NCI-H2171 (cell line): ENCODE measurements at places on chromosomes 13 and 19.

GRCh38 chr13:94080527-94080926 lies 399.0 kb downstream of the DCT start:
- DNase-seq: no peak

DNA sequence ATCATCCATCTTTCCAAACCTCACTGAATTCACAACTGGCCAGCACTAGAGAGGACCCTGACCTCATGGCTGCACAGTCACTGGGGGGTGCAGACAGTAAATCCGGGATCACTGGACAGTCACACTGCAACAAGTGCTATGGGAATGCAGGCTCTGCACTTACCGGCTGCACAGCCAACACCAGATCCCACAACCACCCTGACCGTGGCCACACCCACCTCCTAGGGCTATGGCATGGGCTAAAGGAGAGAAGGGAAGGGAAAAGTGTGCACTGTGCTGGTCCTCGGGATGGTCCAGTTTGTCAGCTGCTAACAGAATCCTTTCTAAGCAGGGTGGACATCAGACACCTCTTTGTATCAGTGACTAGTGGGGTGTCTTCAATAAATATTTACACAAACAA lies 118.2 kb downstream of the MIPEP start:
- DNase-seq: no peak

GRCh38 chr13:106372199-106373155 lies 163.0 kb downstream of the EFNB2 start:
- no peak for DNase-seq

GRCh38 chr13:40420160-40420740 lies 246.2 kb downstream of the FOXO1 start:
- no peak for DNase-seq

DNA sequence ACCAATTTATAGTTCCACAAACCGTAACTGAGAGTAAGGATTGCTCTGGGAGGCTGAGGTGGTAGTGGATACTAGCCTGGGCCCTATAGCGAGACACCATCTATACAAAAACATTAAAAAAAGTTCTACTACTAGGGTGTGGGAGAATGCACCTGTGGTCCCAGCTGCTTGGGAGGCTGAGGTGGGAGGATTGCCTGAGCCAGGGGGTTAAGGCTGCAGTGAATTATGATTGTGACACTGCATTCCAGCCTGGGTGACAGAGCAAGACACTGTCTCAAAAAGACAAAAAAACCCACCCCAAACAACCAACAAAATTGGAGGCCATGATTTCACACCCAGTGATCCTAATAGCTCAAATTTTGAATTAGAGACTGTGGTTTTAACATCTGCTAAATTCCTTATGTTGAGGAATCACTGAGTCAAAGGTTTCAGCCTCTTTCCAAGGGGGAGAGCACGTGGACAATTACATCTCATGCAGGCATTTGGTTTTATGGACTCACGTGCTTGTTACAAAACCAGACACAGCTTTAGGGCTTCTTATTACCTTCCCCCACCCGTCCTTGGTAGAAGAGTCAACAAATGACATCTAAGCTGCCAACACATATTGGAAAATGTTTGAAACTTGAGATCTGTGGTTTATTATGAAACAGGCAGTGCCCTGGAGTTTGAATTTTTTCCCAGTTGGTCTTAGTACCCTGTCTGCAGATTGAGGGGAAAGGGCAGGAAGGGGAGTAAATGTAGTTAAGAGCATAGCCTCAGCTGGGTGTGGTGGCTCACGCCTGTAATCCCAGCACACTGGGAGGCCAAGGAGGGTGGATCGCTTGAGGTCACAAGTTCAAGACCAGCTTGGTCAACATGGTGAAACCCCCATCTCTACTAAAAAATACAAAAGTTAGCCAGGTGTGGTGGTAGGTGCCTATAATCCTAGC lies 18.5 kb downstream of the CYP2A6 start:
- peak; percentile 38 for DNase-seq

GRCh38 chr19:46967578-46968032 lies 52.0 kb upstream of the NPAS1 start:
- no peak for DNase-seq

DNA sequence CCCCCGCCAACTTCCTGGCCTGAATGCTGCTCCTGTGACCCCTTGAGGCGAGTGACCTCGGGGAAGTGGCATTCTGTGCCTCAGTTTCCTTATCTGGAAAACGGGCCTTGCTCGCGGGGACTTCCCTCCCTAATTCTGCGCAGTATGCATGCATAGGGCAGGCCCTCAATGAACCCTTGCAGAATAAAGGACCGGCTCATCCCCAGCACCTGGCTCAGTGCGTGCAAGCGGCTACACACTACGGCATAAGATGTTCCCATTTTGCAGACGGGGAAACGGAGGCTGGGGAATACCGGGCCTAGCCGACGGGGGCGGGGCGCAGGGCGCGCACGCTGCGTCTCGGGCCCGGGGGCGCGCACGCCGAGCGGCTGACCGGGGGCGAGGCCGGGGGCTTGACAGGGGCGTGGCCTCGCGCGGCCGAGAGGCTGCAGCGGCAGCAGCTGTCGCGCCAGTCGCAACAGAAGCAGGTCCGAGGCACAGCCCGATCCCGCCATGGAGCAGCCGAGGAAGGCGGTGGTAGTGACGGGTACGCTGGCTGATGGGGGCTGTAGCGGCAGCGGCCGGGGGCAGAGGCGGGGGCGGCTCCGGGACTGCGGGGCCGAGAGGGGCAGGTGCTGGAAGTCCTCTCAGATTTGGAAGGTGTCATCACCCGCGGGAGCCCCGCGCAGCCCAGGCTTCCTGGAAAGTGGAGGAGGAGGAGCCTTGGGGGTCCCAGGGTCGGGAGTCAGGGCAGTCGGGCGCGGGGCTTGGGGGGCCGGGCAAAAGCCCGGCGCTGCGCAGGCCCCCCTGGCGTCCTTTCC lies at the start of gene PGPEP1:
PGPEP1 (plus strand) TSS at position 409 of the 800 bp plus-strand sequence; CDS start at position 493, 84 bp downstream.
- peak; percentile 36 for DNase-seq

DNA sequence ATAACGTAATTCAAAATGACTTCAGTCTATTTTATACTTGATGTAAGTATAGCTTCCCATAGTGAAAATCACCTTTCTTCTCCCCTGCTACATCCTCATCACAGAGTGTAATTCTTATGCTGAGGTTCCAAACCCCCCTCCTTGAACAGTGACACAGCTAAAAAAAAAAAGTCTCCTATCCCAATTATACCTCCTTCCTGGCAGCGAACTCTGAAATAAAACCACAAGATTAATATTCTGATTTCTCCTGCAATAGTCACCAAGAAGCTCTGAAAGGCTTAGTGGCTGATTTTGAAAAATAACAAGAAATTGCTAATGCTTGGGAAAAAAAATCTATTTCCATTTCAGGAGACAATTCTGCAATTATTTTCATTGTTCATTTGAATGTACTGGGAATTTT lies 36.3 kb downstream of the EFNB2 start:
- no peak for DNase-seq

- no peak for DNase-seq
Observed at GRCh38 chr13:66491251-66491650, 738.9 kb downstream of the PCDH9 start.

DNA sequence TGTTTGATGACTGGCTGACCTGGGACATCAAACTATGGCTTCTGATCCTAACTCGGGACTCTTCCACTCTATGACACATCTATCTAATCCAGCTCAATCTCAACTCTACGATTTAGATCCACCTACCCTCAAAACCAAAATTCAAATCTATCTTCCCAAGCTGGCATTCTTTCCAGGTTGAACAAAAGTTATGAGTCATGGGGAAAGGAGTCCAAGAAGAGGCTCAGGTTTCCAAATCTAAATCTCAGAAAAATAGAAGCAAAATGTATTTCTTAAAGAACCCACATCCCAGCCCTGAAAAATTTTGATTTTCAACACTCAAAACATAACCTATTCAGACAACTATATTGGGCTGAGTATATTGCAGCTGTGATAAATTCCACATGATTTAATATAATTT lies 143.9 kb upstream of the IPO5 start:
- no peak for DNase-seq

- no peak for DNase-seq
Observed at GRCh38 chr19:18176367-18177310, 3.0 kb downstream of the IFI30 start.

DNA sequence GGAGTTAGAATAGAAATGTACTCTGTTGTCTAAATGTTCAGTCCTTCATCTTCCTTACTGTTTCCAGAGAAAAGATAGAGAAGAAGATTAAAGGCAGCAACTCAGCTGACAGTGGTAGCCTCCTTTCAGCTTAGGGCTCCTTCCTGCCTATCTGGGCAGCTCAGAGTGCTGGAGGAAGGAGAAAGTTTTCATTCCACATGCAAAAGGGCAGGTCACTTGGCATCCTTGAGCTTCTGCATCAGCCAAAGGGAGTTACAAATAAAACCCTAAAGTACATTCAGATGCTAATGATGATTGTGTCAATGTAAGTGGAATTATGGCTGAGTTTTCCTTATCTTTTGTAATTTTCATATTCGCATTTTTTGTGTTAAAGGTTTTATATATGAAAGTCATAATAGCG lies 58.9 kb downstream of the ESD start:
- no peak for DNase-seq

DNA sequence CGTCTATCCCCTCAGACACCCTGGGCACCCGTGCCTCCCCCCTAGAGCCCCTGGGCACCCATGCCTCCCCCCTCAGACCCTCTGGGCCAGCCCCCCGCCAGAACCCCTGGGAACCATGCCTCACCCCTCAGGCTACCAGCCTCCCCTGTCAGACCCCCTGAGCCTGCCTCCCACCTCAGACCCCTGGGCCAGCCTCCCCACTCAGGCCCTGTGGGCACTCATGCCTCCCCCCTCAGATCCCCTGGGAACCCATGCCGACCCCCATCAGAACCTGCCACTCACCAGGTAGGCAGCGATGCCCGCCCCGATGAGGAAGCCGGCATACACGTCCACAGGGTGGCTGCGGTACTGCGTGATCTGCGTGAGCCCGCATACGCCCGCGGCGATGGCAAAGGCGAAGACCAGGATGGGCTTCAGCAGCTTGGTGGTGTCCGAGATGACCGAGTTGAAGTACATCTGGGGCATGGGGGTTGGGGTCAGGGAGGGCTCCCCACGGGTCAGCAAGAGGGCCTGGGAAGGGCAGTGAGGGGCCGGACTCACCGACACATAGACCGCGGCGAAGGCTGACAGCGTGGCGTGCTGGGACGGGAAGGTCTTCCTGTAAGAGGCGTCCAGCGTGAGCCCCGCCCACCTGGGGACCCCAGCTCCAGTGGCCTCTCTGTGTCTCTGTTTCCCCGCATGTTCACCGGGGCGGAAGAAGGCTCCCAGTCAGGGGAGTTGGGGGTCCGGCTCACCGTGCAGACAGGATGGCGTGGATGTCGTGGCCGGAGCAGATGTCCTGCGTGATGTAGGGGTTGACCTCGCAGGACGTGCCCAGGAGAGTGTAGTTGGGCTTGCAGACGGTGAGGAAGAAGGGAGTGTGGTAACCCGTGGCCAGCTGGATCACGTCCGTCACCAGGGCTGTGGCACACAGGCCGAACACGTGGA lies 7.3 kb downstream of the PLPPR3 start:
- DNase-seq: no peak

- DNase-seq: no peak
Observed at GRCh38 chr13:28510542-28510941, 15.6 kb upstream of the FLT1 start.

DNA sequence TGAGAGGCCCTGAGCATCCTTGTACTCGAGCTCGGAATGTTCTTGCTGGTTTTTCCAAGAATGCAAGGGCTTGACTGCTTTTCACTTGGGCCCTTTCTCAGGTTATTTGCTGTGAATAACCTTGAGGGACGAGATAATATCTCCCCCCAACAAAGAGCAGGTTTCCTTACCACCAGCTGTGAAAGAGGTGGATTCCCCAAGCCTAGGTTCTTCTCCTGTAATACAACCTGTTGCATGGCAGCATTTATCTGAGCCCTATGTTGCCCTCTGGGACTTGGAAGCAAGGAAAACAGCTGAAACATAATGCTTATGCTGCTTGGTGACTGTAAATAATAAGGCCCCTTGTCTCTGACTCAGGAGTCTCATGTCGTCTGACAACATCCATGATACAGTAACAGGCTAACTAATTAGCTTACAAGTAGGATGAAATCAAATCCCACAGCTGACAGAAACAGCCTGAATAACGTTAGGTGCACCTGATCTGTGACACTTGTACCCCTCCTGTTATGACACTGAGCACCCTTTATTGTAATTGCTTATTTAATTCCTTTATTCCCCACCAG lies 43.6 kb upstream of the RCBTB2 start:
- peak; percentile 48 for DNase-seq
